Stimulated activated CD4-positive, alpha-beta T cell treated with anti-CD3 and anti-CD28 coated beads, TNF-alpha, amount 100 ng/mL, for 24 hours (primary cell): ENCODE measurements at places on chromosomes 7 and 10.

DNA sequence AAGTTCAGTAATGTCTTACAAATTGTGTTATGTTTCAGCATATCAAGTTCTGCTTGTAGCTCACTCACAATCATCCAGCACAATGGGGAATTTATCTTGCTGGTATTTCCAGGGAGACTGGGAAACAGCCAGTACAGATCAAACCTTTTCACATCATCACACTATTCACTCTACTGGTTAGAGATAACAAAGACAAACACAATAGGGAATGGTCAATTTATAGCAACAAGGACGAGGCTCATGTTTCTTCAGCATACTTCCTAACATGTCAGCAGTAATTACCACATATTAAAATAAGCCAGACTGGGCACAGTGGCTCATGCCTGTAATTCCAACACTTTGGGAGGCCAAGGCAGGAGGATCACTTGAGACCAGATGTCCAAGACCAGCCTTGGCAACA is 38.3 kb downstream of the TOMM7 start:
- no peak for DNase-seq

GRCh38 chr10:43219848-43220247 is 47.0 kb downstream of the RASGEF1A start:
- DNase-seq = no peak

DNA sequence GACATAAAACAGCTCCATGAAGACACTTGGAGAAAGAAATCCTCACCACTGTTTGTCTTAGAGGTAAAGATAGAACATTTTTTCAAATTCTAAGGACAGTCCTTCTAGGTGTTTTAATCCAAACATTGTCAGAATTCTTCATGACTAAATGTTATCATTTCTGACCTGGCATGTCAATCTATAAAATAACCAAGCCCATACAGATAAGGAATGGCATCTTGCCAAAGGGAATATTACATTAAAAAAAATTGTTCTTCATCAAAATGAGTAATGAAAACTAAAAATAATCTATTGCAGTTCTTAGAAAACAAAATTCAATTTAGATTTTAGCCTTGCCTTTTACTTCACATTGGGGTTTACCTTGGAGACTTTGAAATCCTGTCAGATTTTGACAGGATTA is 33.6 kb downstream of the DGKB start:
- no peak for DNase-seq

GRCh38 chr7:67752227-67752626 is 755.6 kb downstream of the TYW1 start:
- DNase-seq = no peak

GRCh38 chr10:99682032-99682431 is 22.7 kb downstream of the ENTPD7 start:
- DNase-seq = no peak

- DNase-seq = no peak
Observed at GRCh38 chr7:23058408-23059096, 44.6 kb upstream of the HYCC1 start.

DNA sequence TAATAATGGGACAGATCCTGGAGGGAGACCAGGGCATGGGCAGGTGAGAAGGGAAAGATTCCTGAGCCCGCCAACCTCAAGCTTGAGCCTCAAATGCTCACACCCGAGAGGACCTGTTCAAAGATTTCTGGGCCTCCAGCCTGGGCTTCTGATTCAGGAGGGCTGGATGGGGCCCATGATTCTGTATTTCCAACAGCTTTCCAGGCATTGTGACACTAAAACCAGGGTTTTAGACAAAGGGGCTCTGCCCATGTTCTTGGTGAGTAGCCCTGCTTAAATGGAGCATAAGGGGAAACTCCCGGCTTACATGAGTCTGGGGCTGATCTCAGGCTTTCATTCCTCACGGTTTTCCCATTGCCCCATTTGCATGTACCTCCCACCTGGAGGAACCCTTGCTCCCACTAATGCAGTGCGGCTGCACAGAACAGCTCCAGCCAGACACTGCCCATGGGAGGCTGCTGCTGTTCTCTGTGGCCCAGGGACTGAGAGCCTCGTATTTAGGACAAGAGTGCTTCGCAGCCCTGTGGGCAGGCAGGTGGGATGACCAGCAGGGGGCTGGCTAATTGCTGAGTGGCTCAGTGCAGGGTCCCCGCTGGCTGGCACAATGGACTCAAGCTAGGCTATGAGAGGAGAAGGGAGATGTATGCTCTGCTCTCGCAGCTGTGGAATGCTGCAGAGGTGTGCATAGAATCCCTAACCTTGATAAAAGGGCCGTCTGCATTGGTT is 135.3 kb upstream of the COBL start:
- no peak for DNase-seq

DNA sequence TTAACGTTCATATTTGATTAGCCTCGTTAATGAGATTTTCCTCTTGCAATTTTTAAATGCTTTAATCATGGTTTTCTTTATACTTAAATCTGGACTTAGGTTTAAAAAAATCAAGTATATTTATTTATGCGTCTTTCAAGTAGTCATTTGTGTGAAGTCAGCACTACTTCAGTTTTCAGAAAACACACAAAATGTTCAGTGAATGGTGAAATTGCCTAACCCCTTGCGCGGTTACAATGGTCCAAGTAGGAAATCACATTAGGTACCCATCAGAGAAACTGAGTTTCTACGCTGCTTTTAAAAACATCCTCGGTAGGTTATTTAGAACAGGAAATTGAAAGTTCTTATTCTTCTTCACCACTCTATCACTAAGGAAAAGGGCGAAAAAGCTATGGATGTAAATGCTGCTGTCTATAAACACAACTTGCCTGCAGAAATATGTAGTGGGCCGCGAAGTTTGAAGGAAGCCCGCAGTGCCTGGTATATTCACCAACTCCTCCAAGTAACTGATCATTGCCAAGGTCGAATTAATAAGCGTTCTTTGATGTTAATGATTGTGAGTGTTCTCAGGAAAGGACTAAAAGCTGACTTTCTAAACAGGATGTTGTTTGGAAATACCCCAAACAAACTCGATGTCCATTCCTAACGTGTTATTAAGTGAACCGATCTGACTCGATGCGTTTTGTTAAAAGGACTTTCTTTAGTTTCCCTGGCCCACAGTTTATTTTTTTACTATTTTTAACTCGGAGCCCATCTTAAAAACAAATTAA is 1.0 kb downstream of the SYPL1 start:
- DNase-seq = no peak

DNA sequence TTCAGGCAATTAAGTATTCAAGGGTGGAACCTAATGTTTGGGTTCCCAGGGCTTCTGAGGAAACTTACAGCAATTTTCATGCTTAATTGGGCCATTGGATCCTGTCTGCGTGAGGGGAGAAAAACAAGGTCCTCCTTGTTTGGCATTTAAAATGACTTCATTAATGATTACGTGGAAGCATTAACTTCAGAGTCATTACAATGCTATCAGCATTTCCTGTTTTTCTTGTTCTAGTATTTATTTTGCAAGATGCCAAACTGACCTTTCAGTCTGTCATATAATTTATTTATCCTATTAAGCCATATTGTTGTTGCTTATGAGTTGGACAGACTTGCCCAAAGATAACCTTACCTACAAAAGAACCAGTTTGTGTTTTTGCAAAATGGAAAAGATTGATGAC is 324.1 kb upstream of the LRRN3 start:
- no peak for DNase-seq
